ENCODE measurements at places on chromosomes 11 and 22.

GRCh38 chr22:35065796-35066218, at the start of gene ISX:
Gene ISX, plus strand, starts transcription at chr22:35066158. Its CDS starts 930 bp downstream, at chr22:35067088.
- DNase-seq = no peak

GRCh38 chr11:23851216-23851615, 645.6 kb upstream of the LUZP2 start:
- no peak for DNase-seq

GRCh38 chr11:110362971-110363509, 66.6 kb upstream of the RDX start:
- no peak for DNase-seq

DNA sequence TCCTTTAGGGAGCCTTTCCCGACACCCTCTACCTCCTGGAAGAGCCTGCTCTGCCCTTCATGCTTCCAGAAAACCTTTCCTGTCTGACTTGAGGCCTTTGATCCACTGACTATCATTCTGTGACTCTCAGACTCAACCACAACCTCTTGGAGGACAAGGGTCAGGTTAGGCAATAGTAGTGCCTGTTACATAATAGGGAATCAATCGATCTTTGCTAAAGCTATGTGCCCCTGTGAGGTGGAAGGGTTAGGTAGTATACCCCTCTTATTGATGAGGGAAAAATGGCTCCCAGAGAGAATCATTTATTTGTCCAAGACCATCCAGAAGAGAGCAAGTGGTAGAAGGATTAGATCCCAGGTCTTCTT, 16.2 kb downstream of the KCNC1 start:
- DNase-seq = no peak

DNA sequence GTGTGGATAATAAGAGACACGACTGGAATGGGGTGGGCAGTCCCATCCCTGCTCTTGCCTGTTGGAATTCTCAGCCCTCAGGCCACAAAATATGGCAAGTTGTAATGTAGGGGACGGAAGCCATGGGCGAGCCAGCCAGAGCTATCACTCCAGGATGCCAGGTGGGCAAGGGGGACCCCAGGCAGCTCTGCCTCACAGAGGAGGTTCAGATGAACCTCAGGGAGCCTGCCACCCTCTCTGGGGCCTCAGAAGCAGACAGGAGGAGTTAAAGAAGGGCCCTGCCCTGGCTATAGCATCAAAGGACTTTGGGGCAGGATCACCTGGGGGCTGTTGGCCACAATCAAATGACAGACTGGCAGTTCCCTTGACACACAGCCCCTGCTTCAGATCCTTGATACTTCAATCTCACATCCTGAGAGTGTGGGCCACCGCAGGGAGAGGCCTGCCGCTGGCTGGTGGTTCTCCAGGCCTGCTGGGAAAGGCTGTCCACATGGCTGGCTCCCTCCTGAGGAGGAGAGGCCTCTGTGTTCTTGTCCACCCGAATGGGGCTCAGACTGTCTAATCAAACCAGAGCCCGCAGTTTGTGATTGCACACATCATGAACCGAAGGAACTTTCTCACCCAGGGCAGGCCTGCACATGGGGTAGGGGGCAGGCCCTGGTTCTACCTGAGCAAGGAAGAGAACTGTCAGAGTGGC, 31.4 kb downstream of the IGLL1 start:
- no peak for DNase-seq

DNA sequence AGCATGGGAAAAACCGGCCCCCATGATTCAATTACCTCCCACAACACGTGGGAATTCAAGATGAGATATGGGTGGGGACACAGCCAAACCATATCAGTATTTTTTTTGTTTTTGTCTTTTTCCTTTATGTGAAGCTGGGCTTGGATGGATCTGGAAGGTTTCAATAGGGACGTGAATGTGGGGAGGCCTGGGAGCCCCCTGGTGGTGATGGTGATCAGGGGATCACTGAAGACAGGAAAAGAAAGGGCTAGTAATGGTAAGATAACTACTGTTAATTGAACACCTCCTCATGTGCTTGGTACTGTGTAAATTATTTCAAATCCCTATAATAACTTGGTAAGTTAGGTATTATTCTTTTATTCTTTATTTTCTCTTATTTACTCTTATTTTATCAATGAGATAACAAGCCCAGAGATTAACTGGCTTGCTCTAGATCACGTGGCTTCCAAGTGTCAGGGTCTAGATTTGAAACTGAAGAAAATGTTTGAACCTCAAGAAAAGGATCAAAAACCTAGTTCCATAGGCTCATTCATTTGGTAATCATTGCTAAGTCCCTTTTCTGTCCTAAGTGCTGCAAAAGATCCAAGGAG, 364.2 kb downstream of the TENM4 start:
- DNase-seq = peak; percentile 3

DNA sequence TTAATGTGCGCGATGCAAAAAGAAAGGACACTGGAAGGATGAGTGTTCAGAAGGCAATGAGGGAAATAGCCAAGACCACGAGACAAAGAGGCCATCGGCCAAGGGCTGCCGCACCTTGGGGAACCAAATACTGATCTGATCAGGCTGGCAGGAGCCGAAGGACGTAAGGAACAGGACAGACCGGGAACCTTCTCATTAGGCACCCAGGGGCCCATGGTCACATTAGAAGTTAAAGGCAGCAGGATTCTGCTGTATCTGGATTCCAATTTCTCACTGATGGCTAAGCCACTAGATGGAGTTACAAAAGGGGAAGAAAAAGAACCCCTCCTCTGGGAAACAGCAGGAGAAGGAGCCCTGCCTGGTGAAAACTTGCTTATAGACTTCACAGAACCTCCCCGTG, 28.8 kb upstream of the CPT1A start:
- DNase-seq = no peak

GRCh38 chr11:133228471-133229329, 303.6 kb downstream of the OPCML start:
- no peak for DNase-seq

DNA sequence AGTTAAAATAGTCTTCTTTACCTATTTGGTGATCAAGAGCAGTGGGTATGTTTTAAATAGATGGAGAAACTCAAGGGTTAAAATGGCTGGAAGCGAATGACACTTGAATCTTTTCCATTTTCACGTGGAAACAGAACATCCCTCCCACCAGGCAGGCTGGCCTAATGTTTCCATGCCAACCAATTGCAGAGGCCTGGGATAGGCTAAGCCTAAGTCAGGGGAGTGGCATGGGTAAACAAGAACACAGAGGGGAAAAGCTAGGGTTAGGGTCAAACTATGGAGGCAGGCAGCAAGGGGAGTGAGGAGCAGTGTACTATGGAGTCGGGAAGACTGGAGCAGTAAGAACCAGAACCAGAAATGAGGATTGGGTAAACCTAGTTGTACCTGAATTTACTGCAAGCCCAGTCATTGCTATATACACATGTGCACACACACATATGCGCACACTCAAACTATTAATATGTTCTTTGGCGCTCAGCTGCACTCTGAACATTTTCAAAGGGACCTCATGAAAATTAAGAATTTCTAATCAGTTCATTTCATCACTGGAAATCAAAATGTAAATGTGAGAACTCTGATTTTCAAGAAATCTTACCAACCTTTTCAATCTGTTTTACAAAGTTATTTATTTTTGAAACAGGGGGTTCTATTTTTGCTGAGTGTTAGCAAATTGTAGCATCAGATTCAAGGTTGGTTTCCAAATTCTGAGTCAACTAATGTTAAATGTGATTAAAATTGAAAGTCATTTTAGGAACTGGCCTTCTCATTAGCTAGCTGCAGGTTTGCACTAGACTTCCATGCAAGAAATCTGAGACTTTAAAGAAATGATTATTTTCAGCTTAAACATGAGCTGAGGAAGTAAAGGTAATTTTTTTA, 327.0 kb upstream of the CCDC90B start:
- DNase-seq = no peak

GRCh38 chr22:39664485-39665200, 94.1 kb downstream of the CACNA1I start:
- peak; percentile 37 for DNase-seq

DNA sequence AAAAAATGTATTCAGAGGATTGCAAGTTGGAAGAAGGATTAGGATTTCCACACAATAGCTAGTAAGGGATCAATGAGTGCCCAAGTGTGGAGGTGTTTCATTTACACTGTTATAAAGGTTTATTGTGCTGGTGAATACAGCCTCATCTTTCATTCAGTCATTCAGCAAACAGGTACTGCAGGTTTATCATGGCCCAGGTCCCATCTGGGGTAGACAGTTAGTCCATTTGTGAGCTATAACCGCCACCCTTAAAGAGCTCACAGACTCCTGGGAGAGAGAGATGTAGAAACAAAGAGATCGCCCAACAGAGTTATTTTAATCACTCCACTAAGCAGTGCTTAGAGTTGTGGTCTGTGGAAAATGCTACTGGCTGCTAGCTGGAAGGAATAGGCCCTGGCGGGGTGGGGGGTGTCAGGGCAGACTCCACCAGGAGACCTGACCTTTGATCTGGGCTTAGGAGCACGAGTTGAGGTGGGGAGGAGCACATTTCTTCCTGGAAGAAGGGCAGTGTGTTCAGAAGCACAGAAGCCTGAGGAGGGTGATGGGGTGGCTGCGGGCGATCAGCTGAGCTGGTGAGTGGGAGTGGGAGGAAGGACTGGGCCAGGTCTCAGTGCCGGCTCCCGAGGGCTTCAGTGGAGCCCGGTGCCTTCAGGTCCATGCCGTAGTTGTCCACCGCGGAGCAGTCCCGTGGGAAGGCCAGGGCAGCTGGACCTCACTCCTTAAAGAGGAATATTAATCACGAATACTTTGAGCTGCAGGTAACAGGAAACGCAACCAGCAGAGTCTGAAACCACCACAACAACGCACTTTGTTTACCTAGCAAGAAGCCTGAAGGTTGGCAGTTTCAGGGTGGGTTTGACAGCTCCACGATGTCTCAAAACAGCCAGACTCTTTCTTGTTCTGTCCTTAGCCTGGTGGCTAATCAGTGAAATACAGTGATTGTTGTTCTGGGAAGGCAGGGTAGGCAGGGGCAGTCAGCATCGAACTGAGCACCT, 11.2 kb downstream of the TOM1 start:
- no peak for DNase-seq

GRCh38 chr22:40216041-40216756, 38.5 kb downstream of the TNRC6B start:
- DNase-seq = peak; percentile 46

DNA sequence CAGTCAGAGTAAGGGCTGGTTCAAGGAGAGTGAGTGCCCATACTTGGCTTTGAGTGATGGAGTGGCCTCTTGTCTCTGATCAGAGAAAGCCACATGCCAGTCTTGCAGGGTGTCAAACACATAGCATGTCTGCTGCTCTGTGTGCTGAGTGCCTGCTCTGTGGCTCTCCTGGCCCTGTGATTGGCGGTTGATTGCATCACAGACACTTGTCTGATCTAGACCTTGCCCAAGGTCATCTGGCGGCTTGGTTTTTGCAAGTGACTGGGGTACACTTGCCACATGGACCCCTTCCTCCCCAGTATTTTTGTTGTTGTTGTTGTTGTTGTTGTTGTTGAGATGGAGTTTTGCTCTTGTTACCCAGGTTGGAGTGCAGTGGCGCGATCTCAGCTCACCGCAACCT, 10.3 kb downstream of the OSBP2 start:
- no peak for DNase-seq

DNA sequence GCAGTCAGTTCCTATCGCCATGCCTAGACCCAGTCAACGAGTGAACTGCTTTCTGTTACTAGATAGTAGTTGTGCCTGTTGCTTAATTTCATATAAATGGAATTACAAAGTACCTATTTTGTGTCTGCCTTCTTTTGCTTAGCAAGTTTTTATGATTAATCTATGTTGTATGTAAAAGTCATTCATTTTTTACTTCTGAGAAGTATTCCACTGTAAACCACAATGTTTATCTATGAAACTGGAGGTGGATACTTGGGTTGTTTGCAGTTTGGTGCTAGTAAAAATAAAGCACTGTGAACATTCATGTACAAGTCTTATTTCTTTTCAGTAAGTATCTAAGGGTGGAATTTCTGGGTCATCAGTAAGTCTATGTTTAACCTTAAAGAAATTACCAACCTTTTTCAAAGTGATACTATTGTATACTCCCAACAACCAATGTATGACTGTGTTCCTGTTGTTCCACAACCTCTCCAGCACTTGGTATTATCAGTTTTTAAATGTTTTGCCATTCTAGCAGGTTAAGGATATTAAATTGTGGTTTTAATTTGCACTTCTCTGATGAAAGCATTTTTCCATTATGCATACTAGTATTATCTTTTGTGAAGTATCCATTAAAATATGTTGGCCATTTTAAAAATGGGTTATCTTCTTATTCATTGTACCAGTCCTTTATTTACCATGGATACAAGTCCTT, 68.2 kb downstream of the DNAJC24 start:
- DNase-seq = no peak

GRCh38 chr11:1560649-1561251, 11.3 kb downstream of the DUSP8 start:
- no peak for DNase-seq

- no peak for DNase-seq
These were observed 12.6 kb downstream of the RHBDD3 start for GRCh38 chr22:29255064-29255621.

GRCh38 chr22:39361496-39361895, 11.7 kb downstream of the SYNGR1 start:
- no peak for DNase-seq

DNA sequence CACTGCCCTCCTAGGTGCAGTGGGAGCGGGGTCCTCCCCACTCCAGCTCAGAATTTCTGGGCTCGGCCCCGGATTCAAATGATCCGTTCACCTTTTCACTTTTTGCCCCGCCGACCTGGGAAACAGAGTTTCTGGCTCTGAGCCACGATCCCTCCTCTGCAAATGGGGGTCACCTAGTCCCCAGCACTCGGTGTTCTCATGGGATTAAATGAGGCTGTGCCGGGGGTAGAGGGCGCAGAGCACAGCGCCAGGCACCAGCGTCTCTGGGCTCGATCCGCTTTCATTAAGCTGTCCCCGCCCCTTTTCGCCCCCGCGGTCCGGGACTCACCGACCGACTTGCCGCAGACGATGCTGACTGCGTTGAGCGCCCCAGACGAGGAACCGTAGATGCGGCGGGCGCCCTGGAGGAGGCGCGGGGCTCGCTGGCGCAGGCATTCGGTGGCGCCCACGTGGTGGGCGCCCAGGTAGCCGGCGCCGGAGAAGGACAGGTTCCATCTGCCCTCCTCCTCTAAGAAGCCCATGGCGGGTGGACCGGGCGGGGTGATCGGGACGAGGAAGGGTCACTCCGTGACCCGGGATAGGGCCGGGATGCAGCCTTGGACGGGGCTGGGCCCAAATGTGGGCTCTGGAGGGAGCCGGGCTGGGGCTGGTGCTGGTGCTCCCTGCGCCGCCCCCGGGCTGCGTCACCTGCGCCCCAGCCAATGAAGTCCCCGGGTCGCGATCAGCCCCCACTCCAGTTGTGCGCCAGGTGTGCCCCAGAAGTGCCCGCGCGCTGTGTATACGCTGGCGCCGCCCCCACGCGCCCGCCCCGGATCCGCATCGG, at the start of gene PNPLA5:
PNPLA5 (minus strand) TSS at position 654 of the 823 bp plus-strand sequence; CDS start at position 521, 133 bp downstream.
- DNase-seq = no peak
